Stimulated activated CD8-positive, alpha-beta memory T cell treated with anti-CD3 and anti-CD28 coated beads, Interleukin-15, amount 100 ng/mL, for 1 hour (primary cell): ENCODE measurements at places on chromosomes 2 and 18.

DNA sequence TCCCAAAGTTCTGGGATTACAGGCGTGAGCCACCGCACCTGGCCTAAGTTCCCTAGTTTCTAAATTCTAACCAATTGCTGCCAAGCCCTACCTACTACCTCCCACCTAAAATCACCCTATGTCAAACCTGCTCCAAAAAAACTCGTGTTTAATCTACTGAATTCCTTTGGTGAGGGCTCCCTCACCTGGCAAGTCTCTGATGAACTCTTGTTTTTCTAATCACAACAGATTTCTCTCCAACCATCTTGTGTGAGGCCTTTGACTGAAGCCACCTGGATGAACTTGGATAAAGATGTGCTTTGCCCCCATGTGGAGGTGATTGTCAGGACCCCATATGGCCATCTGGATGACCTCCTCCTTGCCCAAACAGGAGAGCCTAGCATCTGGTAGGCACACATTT is 17.4 kb upstream of the SLC35G4 start:
- no peak for DNase-seq

- DNase-seq: no peak
Measured at GRCh38 chr2:69833752-69834151, 4.3 kb downstream of the GMCL1 start.

DNA sequence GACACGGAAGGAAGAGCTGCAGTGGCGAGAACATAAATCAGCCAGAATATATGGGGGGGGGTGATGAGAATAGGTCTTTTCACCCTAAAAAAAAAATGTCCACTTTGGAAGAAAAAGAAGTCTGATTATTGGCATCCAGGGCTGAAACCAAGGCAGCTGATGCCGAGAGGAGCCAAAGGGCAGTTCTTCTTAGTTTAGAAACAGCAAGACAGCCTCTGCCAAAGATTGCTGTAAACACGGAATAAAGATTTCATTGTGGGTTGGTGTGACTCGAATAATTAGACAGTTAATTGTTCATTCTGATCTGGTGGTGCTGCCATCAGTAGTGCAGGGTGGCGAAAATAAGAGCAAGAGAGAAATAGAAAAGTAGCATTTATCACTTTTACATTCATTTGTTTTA is 3.5 kb downstream of the CDH20 start:
- DNase-seq: no peak

GRCh38 chr2:196183172-196183473 is 11.7 kb upstream of the STK17B start:
- DNase-seq: no peak

DNA sequence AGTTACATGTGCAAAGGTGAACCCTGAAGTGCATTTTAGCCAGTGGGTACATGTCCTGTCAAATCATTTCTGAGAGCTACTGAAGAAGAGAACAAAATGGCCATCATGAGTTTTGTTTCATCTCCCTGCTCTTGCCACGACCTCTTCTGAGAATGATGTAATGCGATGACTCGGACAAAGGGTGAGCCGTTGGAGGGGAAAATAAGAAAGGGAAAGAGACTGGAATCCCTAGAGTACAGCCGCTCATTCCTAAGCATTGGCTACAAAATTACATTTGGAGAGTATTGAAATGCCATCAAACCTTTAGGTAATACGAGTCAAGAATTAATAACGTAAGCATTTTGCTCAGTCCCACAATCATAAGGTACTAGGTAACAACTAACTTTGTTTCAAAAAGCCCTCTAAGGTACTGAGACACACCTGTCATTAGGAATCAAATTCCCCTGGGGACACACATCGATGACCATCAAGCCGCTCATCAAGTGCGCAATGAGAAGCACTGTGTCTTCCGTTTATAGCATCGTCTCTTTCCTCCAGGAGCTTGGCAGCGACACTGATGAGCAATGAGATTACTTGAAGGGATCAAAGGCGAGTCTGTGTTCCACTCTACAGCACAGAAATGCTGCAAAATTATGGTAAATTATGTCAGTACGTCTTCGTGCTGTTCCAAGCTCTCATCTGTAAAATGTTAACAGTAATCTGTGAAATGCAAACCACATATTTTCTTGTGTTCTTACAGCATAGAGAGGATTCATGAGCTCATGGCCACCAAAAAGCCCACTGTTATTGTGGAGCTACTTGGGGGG is 97.3 kb upstream of the PIEZO2 start:
- no peak for DNase-seq

DNA sequence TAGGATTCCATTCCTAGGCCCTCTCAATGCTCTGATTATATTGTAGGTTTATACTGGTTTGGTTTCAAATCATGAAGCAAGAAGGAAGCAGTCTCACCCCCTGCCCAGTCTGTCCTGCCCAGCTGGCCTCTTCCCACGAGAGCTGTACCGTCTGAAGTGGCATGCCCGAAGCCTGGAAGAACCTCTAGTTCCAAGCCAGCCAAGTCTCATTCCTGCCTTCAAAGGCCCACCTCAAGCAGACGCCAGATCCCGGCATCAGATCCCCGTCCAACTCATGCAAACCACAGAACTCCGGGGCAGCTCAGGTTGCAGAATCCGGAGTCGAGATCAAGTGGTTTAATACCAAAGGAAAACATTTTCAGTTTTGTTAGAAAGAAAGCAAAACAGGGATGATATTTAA is 234.4 kb downstream of the LPIN1 start:
- DNase-seq: no peak
